H54 (cell line): ENCODE measurements at places on chromosomes 2 and 18.

- DNase-seq, result no peak
These were observed 1552.3 kb upstream of the SLC39A10 start for GRCh38 chr2:194104687-194105086.

GRCh38 chr2:176136374-176137251 is 7.1 kb downstream of the HOXD8 start:
- DNase-seq, result peak; percentile 62

GRCh38 chr2:156325688-156326525 is 6.6 kb downstream of the NR4A2 start:
- DNase-seq, result no peak

GRCh38 chr2:123451542-123451941 is 573.5 kb upstream of the CNTNAP5 start:
- DNase-seq, result no peak

GRCh38 chr2:148244593-148245292 is 223.9 kb downstream of the MBD5 start:
- peak; percentile 21 for DNase-seq

DNA sequence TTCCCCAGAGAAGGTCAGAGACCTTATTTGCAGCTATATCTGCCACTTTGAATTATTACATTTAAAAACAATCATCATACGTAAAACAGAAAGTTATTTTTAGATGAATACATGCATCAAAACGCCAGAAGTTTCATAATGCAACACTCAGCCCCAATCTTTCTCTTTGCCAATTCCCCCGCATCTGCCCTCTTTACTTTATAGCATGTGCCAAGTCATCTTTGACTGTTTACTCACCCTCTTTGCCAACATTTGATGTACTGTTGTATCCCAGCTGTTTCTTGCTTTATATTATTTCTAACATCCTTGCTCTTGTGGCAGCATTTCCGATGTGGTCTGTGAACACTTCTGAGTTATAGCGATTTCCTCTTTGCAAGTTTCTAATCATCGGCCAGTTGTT is 86.2 kb downstream of the CRIM1 start:
- no peak for DNase-seq
